ENCODE measurements at places on chromosomes 1 and 21.

- DNase-seq = no peak
Measured at GRCh38 chr1:209837671-209838070, 9.9 kb downstream of the UTP25 start.

DNA sequence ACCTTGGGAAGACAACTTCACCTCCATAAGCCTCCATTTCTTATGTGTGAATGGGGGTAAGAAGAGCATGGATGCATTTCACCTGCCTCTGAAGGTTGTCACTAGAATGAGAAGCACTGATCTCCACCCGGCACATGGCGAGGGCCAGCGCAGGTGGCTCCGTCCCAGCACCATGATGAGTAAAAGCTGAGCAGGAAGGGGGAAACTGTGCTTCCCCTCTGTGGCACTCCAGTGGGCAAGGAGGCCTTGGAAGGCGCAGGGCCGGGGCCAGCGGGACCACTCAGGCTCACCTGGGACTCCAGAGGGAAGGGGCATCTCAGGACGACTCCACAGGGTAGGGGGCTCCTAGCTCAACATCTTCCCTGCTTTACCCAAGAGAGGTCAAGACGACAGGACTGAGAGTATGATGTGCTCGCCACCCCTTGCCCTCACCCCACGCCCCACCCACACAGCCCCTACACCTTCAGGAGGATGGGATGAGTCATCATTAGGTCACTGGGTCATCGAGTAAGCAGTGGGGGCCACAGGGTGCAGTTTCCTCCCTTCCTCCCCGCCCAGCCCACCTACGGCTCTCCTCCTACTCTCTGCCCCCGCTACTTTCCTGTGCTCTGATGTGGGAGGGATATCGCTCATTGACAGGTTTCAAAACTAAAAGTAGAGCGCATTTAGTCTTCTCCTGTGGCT lies 112.1 kb downstream of the HIVEP3 start:
- DNase-seq = peak; percentile 57

GRCh38 chr1:193019442-193020026 lies 39.6 kb downstream of the UCHL5 start:
- no peak for DNase-seq

- no peak for DNase-seq
Measured at GRCh38 chr1:154999571-155000410, 2.8 kb upstream of the ZBTB7B start.

DNA sequence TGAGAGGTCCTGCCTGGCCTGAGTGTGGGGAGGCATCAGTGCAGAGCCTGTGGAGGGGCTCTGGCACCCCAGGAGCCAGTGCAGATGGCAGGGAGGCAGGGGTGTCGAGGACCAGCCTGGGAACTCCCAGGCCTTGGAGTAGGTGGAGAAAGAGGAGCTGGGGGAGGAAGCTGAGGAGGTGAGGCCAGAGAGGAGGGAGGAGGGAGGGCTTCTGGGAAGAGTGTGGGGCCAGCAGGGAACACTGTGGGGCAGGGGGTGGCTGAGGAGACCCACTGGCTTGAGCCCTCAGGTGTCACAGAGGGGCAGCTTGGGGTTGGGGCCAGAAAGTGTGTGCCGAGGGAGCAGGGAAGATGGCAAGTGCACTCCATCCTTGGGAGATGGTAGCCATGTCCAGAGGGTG lies 3.8 kb downstream of the COQ8A start:
- DNase-seq = no peak

DNA sequence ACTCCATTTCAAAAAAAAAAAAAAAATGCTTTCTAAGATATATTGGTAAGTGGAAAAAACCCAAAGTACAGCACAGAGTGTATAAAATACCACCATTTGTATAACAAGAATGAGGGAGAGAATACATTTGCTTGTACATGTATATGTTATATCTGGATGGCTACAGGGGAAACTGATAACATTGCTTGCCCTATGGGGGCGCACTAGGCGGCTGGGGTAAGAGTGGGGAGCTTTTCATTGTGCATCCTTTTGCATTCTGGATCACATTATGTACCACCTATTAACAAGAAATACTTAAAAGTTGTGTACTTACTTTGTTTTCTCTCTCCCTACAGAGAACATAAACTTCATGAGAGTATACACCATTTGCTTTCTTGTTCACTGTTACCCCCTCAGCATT lies 28.6 kb upstream of the OPRD1 start:
- no peak for DNase-seq

DNA sequence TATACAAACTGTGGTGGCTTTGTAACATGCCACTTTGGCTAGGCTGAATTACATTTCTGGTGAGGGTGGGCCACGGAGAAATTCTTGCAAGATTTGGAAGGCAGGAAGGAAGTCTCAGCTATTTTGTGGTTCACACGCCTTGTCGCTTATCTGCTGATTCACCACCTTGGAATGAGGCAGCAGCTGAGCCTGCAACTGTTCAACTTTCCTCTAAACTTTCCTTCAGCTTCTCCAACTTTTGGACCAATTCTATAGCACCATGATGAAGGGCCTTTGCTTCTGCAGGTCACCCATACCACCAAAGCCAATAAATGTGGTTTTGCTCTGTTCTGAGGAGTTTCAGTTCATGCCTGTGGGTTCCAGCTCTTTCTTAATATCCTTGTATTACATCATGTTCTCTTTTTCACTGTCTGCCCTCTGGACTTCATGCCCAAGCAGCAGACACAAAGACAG lies 337.6 kb upstream of the SNX7 start:
- DNase-seq = no peak

GRCh38 chr1:47875036-47875435 lies 122.1 kb downstream of the TRABD2B start:
- no peak for DNase-seq

- DNase-seq = no peak
Measured at GRCh38 chr1:229127301-229127700, 143.6 kb upstream of the RAB4A start.

- DNase-seq = no peak
Measured at GRCh38 chr1:207938016-207938415, 27.1 kb upstream of the CD34 start.

DNA sequence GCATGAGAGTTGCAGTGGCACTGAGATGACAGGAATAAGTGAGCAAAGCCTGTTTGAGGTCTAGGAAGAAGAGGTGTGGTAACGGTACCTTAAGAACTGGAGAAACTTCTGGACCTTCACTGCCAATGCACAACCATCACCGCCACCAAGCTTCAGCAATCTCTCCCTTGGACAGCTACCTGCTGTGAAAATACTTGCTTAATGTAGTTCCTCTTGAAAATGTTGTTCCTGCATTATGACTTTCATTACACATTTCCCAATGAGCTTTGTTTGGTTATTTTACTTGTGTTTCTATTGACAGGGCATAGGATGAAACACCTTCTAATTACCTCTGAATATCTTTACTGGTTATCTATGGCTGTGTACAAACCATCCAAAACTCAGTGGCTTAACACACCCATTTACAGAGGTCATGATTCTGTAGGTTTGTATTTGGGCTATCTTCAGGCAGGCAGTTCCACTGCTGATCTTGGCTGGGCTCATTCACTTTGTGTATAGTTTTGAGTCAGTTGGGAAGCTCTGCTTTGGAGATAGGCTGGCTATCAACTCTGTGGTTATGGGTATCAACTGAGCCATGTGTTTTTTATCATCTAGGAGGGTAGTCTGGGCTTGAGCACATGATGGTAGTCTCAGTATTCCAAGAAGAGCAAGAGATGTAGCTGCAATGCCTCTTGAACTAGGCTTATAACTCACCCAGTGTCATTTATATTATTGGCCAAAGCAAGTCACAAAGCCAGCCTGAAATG lies 149.4 kb downstream of the ELAVL4 start:
- no peak for DNase-seq

GRCh38 chr1:225519166-225519863 lies 91.5 kb upstream of the LBR start:
- no peak for DNase-seq

GRCh38 chr1:184504040-184504954 lies 117.5 kb downstream of the C1orf21 start:
- no peak for DNase-seq

DNA sequence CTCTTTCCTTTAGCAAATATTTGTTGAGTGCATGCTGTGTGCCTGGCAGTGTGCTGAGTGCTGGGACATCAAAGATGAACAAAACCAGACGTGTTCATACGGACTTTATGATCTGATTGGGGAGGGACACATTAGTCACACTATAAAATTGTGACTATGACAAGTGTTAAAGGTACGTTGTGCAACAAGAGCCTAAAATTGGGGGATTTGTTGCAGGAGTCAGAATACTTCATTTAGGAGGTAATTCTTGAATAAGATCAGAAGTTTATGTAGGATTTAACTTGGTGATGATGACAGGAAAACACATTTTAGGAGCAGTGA lies 29.6 kb downstream of the B3GALT2 start:
- DNase-seq = no peak

GRCh38 chr21:36079010-36079649 lies 9.3 kb downstream of the CBR1 start:
- no peak for DNase-seq

GRCh38 chr1:1597275-1597930 lies 2.5 kb downstream of the FNDC10 start:
- no peak for DNase-seq

DNA sequence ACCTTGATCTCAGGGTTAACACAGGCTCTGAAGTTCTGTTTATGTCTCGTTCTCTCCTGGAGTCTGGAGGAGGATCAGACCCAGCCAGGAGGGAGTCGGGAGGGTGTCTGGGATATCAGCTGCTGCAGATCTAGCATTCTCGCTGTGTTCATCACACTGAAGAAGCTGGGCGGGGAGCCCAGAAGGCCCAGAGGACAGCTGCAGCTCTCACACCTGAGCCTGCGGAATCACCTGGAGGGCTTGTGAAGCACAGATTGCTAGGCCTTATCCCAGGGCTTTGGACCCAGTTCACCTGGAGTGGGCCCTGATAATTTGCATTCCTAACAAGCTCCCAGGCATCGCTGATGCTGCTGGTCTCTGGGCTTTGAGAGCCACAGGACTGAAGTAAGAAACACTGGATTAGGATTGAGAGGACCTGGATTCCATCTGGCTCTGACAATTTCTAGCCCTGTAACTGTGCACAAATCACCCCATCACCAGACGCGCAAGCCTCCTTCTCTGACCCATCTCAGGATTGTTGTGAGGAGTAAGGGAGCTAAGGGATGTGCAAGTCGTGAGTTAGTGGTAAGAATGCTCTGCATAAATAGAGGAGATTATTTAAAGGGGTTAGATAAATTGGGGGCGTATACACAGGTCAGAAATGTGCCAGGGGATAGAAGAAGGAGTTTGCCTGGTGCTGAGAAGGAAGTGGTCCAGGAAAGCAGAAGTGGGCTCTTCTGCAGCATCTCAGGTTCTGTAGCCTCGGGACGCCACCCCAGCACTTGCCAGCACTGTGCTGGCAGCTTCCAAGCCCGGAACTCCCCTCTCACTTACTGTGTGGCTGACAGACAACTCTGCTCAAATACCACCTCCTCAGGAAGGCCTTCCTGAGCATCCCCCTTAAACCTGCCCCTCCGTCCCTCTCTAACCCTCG lies 19.1 kb downstream of the ABCA4 start:
- no peak for DNase-seq

GRCh38 chr1:223216531-223217205 lies 73.6 kb upstream of the TLR5 start:
- DNase-seq = no peak

DNA sequence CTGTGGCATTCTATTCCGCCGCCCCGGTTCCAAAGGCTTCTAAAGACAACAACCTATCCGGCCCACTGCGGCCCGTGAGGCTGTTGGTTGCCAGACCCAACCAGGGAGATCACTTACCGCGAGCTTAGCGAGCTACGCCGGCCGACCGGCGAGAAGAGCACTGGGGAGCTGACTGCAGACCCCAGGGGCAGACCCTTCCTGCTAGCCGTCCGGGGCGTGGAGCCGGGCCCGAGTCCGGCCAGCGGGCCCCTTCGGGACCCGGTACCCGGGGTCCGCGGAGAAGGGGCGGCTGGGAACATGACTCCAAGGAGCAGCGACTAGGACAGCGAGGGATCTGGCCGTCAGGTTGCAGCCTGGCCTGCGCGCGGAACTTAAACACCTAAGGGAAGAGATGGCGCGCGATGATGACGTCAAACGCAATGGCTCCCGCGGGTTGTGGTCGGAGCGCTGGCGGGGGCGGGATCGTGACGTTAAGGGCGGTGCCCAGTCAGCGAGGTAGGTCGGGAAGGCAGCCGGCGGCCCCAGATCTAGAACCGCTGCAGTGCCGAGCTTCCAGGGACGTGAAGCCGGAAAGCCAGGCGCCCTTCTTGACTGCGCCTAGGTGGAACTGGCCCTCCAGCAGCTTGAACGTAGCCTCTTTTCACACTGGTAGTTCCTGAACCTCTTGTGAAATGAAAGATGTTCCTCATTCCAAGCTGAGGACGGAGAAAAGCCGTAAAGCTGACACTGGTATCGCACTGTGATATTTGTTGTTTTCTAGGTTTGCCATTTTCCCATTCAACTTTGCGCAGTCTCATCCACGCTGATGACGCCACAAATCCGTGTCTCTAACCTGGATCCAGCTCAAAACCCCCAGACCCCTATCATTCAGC lies at the start of gene NUP133:
NUP133 (minus strand) TSS at position 391 of the 872 bp plus-strand sequence; CDS start at position 299, 92 bp downstream.
- DNase-seq = peak; percentile 94

DNA sequence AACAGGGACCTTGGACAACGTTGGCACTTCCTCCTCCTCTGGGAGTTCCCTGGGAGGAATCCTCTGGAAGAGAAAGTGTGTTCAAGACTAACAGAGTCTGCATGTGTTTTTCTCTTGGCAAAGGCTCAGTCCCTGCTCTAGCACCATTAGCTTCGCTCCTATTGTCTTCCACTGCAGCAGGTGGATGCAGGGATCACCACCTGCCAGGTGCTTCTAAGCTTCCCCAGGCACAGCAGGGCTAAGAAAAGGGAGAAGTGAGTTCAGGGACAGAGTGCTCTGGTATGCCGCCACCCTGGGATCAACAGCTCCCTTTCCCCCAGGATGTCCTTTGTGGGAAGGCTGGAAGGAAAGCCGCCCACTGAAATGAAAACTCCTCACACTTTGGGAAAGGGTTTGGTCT lies 43.9 kb upstream of the IL20 start:
- DNase-seq = no peak

DNA sequence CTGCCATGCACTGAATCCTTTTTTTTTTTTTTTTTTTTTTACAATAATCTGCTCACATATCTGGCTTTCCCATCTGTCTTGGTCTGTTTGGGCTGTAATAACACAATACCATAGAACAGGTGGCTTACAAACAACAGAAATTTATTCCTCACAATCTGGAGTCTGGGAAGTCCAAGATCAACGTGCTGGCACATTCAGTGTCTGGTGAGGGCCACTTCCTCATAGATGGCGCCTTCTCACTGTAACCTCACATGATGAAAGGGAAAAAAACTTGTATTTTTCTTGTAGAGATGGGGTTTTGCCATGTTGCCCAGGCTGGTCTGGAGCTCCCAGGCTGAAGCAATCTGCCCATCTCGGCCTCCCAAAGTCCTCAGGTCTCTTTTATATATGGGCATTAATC lies 13.0 kb upstream of the PARP1 start:
- no peak for DNase-seq

GRCh38 chr1:33391343-33392078 lies 39.4 kb downstream of the PHC2 start:
- DNase-seq = no peak

GRCh38 chr21:26846036-26846931 lies 1.1 kb upstream of the ADAMTS1 start:
- no peak for DNase-seq

GRCh38 chr21:25734654-25734903 lies 125 bp downstream of the ATP5PF start:
- no peak for DNase-seq

- DNase-seq = no peak
Measured at GRCh38 chr1:167554028-167554779, 642 bp upstream of the CREG1 start.
